Immature natural killer cell (primary cell): ENCODE measurements at places on chromosomes 3 and 15. TPM values are rescaled to one million over a fixed set of nuclear protein-coding genes. Genes with fewer than 3 reads are reported as not detected.

- no peak overlapping the region for H3K27ac ChIP-seq
- no peaks in the 10 kb centered on the region for H3K36me3 ChIP-seq
- H3K27me3 ChIP-seq = peaks cover 6% of the 10 kb centered on the region
- H3K4me1 ChIP-seq = no peaks in the 10 kb centered on the region
- H3K4me3 ChIP-seq = no peak overlapping the region
- no peak for DNase-seq
These were observed 18.7 kb downstream of the DNASE1L3 start for GRCh38 chr3:58192069-58192468.

DNA sequence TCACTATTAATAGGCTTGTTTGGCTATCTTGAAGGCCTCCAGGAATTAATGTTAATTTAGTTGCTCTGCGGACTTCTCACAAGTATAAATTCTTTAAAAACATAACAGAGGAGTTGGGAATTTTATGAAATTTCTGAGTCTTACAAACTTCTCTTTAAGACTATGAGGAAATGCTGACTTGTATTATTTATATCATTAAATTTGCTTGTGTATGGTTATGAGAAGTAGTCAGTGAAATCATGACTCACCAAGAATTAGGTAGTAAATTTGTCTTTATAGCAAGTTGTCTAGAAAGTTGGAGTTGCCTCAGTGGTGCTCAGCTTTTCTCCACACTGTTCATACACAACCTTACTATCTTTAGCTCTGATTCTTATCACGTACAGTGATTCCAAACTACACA lies 26.5 kb downstream of the PHLDB2 start:
- no peak overlapping the region for H3K27ac ChIP-seq
- no peak overlapping the region for H3K4me3 ChIP-seq
- H3K4me1 ChIP-seq = peaks cover 65% of the 10 kb centered on the region
- peaks cover 32% of the 10 kb centered on the region for H3K36me3 ChIP-seq

DNA sequence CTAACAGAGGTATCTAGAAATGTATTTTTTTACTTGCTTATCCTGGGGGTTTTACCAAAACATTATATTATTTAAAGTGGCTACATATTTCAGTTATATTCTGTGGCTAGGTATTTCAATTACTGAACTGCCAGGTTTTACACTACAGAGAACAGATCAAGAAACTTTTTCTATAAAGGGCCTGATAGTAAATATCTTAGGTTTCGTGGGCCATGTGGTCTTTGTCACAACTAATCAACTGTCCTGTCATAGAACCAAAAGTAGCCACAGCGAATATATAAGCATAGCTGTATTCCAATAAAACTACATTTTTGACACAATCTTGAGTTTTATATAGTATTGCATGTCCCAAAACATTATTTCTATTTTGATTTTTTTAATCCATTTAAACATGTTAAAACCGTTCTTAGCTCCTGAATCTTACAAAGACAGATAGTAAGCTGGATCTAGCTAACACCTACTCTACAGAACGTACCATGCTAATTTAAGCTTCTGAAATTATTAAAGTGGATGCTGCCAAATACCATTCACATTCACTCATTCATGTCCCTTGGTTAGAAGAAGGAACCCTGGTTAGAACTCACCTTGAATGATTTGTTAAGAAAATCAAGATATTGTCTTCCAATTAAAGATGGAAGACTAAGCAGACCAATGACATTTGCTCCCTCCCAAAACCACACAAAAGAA lies 118.2 kb upstream of the TGFBR2 start:
- DNase-seq = no peak
- H3K27me3 ChIP-seq = no peaks in the 10 kb centered on the region

DNA sequence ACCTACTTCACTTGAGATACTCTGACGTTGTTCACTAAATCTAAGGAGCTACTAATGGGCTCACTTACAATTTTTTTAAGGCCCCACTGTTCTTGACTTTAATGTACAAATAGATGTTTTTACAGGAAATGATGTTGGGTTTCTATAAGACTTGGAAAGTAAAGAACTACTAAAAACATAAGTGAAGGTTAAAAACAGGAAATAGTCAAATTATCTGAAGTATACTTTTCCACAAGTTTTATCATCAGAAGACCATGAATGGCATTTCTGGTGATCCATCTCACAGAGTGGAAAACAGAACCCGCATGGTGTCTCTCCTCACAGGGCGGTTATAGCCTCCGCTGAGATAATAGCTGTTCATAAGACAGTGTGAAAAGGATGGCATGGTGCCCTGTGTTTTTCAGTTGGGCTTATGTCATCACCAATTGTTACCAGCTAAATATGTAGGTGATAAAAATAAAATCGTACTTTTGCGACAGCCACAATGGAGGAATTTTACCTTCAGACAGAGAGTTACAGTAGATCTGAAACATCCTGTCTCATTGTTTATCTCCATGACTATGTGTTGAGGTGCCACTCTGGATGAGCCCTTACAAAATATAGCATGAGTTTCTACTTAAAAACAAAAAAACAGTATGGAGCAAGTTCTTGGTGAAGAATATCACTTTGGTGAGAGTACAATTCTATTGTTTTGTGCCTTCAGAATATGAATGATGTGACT lies 462.4 kb downstream of the RAP2B start:
- DNase-seq = no peak
- H3K27me3 ChIP-seq = no peaks in the 10 kb centered on the region
- H3K4me3 ChIP-seq = no peak overlapping the region

GRCh38 chr15:48191574-48192225 lies at the start of gene CTXN2:
Gene CTXN2, plus strand, starts transcription at chr15:48191665. Its CDS starts 9,636 bp downstream, at chr15:48201301.
- DNase-seq = no peak
- H3K27me3 ChIP-seq = peaks cover 1% of the 10 kb centered on the region
- no peak within 1 kb of the TSS for H3K27ac ChIP-seq

GRCh38 chr3:183576487-183577107 lies 21.1 kb upstream of the KLHL6 start:
- H3K4me3 ChIP-seq = no peak overlapping the region
- DNase-seq = no peak
- H3K27ac ChIP-seq = no peak overlapping the region
- H3K36me3 ChIP-seq = no peaks in the 10 kb centered on the region
- H3K27me3 ChIP-seq = peaks cover 6% of the 10 kb centered on the region

- peaks cover 10% of the 10 kb centered on the region for H3K36me3 ChIP-seq
- H3K27ac ChIP-seq = no peak overlapping the region
- peaks cover 1% of the 10 kb centered on the region for H3K27me3 ChIP-seq
- no peak for DNase-seq
These were observed 17.3 kb upstream of the C3orf62 start for GRCh38 chr3:49294343-49294742.

- DNase-seq = no peak
- no peak overlapping the region for H3K4me3 ChIP-seq
- H3K4me1 ChIP-seq = no peaks in the 10 kb centered on the region
- H3K27me3 ChIP-seq = no peaks in the 10 kb centered on the region
- H3K36me3 ChIP-seq = no peaks in the 10 kb centered on the region
These were observed 13.1 kb downstream of the ROBO2 start for GRCh38 chr3:77052733-77053670.

GRCh38 chr3:178900029-178900646 lies 171.5 kb downstream of the ZMAT3 start:
- DNase-seq = no peak
- no peak overlapping the region for H3K4me3 ChIP-seq

DNA sequence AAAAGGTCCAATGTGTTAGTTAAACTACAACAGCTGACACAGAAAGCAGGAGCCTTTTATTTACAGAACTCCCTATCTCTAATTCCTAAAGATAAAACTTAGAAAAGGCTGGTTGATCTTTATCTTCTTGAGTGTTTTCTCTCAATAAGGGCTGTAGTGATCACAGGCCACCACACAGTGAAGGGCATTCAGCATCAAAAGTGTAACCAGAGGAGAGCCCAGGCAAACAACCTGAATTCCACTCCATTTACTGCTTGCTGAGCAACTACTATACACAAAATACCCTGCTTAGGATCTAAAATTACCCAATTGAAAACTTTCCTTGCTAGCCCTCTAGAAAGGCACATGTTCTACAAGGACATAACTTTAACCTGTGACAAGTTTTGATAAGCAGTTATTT lies 122.7 kb downstream of the MEIS2 start:
- no peak overlapping the region for H3K27ac ChIP-seq
- no peaks in the 10 kb centered on the region for H3K36me3 ChIP-seq

DNA sequence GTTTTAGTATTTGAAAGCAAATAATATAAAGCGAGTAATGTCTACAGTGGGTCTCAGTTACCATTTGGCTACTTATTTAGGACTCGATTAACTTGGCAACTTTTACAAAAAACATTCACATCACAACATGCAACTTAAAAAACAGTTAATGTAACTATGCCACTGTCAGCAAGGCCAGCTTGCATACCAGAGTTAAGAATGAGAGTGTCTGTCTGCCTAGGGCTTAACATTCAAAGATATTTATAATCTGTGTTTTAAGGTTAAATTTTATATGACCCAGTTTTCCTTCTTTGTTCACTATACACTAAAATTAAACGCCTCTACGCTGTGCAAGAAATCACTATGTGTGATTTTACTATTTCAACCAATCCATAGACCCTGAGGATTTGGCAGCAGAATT lies 5.2 kb upstream of the CDAN1 start:
- peaks cover 12% of the 10 kb centered on the region for H3K36me3 ChIP-seq
- no peak overlapping the region for H3K27ac ChIP-seq
- H3K27me3 ChIP-seq = no peaks in the 10 kb centered on the region

- H3K4me3 ChIP-seq = no peak overlapping the region
- H3K27ac ChIP-seq = no peak overlapping the region
- H3K4me1 ChIP-seq = no peaks in the 10 kb centered on the region
- H3K36me3 ChIP-seq = no peaks in the 10 kb centered on the region
These were observed 1029.1 kb upstream of the GBE1 start for GRCh38 chr3:82790307-82791097.

DNA sequence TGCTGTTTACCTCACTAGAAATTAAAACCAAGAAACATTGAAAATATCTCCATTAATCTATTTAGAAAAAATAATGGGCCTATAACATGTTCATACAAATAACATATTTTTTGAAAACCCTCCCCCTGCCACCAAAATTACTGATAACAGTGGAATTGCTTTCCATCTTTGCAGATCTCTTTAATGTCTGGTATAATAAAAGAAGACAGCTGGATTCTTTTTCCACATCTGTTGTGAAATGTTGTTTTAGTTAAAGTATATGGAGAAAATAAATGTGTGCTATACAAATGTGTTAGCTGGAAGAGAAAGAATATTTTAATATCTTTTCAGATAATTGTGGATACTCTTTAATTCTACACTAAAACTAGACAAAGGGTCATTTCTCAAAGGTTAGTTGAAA lies 251.0 kb upstream of the GOLGA6L4 start:
- no peak overlapping the region for H3K27ac ChIP-seq
- H3K4me3 ChIP-seq = no peak overlapping the region
- H3K36me3 ChIP-seq = no peaks in the 10 kb centered on the region
- H3K4me1 ChIP-seq = no peaks in the 10 kb centered on the region
- DNase-seq = no peak

- no peak for DNase-seq
- no peaks in the 10 kb centered on the region for H3K4me1 ChIP-seq
- no peaks in the 10 kb centered on the region for H3K27me3 ChIP-seq
- H3K36me3 ChIP-seq = peaks cover 16% of the 10 kb centered on the region
These were observed 13.8 kb downstream of the SLC41A3 start for GRCh38 chr3:126070146-126070545.

GRCh38 chr15:72888811-72889210 lies 105.3 kb upstream of the ADPGK start:
- DNase-seq = no peak
- H3K27me3 ChIP-seq = peaks cover 6% of the 10 kb centered on the region
- no peaks in the 10 kb centered on the region for H3K4me1 ChIP-seq
- H3K4me3 ChIP-seq = no peak overlapping the region

GRCh38 chr15:46654993-46655392 lies 1020.2 kb downstream of the SQOR start:
- H3K27me3 ChIP-seq = peaks cover 1% of the 10 kb centered on the region
- no peaks in the 10 kb centered on the region for H3K36me3 ChIP-seq
- no peak overlapping the region for H3K27ac ChIP-seq
- no peaks in the 10 kb centered on the region for H3K4me1 ChIP-seq
- no peak for DNase-seq
- no peak overlapping the region for H3K4me3 ChIP-seq

DNA sequence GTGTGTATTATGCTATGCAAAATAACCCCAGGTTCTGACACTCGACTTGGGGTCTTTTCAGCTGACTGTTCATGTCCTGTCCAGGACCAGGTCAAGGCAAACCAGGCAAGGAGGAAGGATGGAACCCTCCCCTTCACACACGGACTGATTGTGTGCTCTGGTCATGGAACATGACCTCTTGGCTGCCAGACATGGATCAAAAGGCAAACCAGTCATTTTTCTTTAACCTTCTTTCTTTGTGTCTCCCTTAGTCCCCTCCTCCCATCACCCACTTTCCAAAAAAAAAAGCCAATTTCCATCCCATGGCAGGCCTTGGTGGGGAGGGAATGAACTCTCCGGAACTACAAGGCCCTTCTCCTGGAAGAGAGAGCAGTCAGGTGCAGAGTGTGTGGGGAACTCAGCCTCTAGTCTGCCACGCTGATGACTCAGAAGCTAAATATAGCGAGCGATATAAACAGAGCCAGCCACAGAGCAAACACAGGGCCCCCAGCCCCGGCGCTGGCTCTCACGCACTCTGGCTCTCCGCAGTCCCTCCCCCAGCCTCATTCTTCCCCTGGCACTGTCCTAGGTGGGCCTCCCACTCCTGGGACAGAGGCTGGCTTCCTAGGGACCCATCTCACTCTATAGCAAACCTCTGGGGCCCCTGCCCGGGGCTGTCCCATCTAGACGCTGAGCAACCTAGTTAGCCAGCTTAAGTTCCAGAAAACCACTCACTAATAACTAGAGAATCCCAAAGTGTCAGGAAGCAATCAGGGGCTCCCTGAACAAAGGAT lies 10.0 kb downstream of the BMF start:
- peaks cover 2% of the 10 kb centered on the region for H3K27me3 ChIP-seq
- no peak overlapping the region for H3K4me3 ChIP-seq
- peaks cover 15% of the 10 kb centered on the region for H3K4me1 ChIP-seq
- no peaks in the 10 kb centered on the region for H3K36me3 ChIP-seq

DNA sequence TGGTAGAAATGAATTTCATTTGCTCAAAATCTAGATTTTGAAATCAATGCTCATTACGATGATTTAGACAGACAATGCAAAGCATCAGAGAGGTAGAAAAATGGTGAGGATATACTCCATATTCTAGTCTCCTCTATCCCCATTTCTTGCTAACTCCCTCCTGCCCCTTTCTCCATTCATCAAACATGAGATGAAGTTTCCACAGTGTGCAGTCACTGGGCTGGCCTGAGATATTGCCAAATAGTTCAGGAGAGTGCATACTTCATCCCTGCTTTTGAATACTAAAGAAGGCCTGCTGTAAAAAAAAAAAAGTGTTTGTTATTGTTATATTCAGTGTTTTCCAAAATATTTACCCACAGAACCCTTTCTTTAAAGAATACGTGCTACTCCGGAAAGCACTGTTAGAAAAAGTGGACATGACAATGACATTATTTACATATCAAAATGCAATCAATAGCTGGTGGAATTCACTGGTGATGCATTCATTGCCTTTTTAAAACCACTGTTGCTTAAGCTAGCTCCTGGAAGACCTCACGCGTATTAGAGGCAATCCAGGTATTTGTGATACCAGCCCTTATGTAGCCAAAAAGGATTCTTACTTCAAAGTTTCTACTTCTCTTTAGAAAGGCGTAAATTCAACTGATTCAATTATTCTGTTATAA lies 247.6 kb upstream of the SOX2 start:
- peaks cover 3% of the 10 kb centered on the region for H3K36me3 ChIP-seq
- no peaks in the 10 kb centered on the region for H3K27me3 ChIP-seq
- no peak for DNase-seq
- H3K27ac ChIP-seq = no peak overlapping the region
- H3K4me1 ChIP-seq = no peaks in the 10 kb centered on the region

Gene SLC9C1
- not detected for polyA plus RNA-seq

Gene DUOXA2
- not detected for polyA plus RNA-seq

Gene SHC4
- not detected for polyA plus RNA-seq

Gene AMT
- polyA plus RNA-seq = 8.2 TPM

Gene GOLGA6L24
- polyA plus RNA-seq = not detected

Gene RAB5A
- polyA plus RNA-seq = 47.3 TPM

Gene FSIP1
- 2.0 TPM for polyA plus RNA-seq
